ENCODE measurements at places on chromosomes 2 and 18.

- DNase-seq, result no peak
Measured at GRCh38 chr18:11040823-11041656, 108.3 kb downstream of the PIEZO2 start.

- no peak for DNase-seq
Measured at GRCh38 chr18:63552581-63552980, 10.4 kb downstream of the SERPINB12 start.

DNA sequence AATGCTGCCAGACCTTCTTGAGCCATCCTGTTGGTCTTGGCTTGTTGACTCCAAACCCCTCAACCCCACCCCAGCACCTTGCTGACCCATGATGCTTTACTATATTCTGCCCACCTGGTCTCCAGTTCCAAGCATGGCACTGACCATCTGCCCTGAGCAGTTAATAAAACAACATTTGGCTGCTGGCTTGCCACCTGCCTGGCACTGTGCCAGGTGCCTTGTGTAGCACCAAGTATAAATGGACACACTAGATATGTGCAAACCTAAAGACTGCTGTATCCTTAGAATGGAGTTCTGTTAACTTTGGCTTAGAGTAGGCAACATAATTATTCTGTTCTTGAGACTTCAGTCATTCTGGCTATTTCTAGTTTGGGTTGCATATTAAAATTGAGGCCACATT, 91.4 kb downstream of the ACSL3 start:
- no peak for DNase-seq

- no peak for DNase-seq
Measured at GRCh38 chr2:157936406-157936805, 60.3 kb upstream of the ACVR1 start.

DNA sequence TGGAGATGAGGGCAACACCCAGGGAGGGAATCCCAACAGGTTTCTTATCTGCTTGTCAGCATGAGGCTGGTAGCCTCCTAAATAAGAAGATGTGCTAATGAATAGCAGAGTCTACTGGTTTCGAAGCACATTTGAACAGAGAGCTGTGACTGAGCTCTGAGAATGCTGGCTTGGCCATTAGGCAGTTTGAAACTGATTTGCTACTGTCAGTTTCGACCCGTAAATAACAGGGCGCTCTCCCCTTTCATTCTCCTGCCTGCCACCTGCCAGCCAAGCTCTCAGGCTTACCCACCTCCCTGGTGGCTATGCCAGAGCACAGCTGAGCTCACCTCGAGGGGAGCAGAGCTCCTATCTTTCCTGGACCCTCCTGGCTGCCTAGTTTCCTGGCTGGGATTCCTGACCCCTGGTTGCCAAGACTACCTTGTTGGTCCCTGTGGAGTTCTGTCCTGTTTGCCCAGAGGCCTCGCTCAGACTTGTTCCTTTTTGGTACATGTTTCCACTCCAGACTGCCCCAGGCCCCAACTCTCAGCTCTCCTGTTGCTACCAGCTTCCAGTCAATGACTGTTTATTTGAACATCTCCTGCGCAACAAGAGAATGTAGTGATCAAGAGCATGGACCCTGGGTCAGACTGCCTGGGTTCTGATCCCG, 102.3 kb upstream of the ALPP start:
- DNase-seq, result no peak

DNA sequence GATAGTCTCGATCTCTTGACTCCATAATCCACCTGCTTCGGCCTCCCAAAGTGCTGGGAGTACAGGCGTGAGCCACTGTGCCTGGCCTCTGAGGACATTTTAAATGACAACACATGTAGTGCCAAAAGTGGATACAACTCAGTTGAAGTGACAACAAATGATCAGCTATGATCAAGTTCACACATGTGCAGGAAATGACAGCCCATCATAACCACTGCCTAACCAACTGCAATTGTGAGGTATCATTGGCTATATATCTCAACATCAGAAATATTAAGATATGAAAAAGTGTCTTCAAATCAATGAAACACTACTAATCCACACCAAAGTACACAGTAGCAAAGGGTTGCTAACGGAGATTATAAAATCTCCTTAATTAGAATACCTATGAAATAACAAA, 84.8 kb downstream of the DTNB start:
- DNase-seq, result no peak

- DNase-seq, result no peak
Measured at GRCh38 chr18:9907867-9908266, 5.9 kb upstream of the VAPA start.

GRCh38 chr2:37583867-37584266, 87.6 kb downstream of the CDC42EP3 start:
- DNase-seq, result no peak

DNA sequence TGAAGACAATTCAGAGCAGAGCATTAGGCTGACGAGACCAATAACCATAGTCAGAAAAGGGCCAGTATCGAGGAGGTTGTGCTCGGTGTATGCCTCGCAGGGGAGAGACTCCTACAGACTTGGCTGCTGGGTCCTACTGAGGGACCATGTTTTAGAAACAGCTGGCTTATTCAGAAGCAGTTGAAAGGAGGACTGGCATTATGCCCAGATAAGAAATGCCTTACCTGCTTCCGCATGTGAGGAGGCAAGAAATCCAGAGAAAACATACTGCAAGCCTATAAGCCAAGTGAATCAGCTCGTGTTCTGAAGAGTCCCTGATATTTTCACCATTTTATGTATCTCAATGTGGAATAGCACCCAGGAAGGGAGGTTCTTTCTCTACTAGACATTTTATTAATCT, 434.7 kb downstream of the GRB14 start:
- no peak for DNase-seq

DNA sequence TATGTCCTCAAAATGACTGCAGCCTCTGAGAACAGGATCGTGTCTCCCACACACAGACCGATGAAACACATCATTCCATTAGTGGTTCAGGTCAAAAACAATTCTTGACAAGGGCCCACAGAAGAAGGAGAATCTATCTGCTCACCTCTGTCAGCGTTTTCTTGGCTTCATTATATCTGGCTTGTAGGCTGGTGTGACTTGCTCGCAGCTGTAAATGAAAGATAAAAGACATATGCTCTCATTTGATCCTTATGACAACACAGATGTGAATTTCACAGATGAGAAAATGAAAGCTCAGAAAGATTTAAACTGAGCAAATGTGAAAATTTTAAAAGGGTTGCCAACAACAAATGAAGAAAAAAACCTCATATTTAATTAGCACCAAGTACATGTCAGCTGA, 61.6 kb downstream of the CCDC93 start:
- no peak for DNase-seq

DNA sequence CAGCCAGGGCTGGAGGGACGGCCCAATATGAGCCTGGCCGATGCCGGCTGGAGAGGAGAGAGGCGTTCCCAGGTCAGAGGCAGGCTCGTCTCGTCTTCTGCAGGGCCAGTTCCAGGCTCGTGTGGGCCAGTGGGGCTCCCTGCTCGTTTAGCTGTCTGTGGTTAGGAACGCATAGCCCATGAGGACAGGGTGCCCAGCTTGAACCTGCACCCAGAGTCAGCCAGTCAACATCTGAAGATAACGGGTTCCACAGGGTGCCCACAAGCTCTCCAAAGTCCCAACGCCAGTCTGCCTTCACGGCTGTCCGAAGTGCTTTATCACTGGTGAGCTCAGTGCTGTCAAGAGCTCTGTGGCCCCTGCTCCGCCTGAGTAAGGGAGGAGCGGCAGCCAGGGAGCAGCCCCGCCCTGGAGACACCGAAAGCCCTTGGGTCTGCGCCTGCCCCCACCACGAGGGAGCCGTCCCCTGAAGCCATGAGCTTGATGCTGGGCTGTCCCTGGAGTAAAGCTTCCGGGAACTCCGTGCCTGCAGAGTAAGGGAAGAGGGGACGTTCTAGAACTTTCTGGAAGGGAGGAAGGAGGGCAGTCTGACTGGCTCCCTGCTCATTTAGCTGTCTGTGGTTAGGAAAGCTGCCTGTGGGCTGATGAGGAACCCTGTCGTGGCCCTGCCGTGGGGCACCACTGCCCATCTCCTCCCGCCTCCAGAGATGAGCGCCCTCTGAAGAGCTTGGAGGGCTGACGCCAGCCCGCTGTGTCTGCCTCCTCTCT, 2.7 kb upstream of the HSBP1L1 start:
- DNase-seq, result no peak

GRCh38 chr2:234843411-234843810, 108.4 kb upstream of the SH3BP4 start:
- no peak for DNase-seq

DNA sequence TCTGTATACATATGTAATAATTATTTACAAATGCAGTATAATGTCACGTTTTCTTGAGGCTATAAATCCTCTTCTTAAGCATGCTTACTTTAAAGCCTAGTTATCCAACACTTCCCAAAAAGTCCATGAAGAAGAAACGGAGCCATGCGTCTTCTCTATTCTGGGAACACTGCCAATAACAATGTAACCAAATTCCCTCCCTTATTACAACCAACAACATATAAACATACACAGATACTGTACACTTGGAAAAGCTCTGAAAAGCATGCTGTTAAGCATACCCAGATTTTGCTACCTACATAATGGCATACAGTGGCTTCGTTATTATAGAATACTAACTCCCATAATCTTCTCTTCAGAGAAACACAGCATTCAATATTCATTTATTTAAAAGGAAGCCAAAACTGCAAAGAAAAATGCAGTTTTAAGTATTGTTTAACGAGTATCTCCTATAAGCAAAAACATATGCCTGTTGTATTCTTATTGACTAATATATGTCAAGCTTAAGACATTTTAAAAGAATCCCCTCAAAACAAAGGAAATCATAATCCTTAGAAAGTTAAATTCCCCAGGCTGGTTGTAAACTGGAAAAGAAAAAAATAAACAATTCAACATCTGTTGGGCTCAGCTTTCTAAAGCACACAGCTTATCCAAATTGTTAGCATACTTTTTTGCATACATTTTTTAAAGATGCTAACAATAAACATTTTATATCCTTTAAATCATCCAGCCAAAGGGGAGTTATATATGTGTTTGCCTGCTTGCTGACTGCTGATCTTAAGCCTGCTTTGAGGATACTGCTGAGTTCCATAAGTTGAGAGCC, 83.4 kb downstream of the SLC25A12 start:
- DNase-seq, result no peak

DNA sequence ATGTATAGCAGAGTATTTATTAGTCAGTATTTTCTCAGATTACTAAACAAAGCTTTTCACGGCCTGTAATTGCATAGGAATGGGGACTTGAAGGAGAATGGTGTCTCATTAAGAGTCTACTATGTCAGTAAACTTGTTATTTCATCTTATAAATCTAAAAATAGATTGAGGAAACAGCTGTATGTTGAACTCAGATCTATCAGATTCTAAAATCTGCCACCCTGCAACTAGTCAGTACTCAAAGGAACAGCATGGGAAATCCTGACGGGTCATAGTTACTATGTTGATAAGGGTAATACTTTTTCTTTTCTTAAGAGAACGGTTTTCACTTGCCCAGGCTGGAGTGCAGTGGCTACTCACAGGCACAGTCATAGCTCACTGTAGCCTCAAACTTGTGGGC, 70.2 kb upstream of the EMILIN2 start:
- no peak for DNase-seq

- DNase-seq, result no peak
Measured at GRCh38 chr2:210762604-210763588, 206.5 kb downstream of the CPS1 start.

- no peak for DNase-seq
Measured at GRCh38 chr2:61786876-61787275, 67.0 kb downstream of the FAM161A start.

- DNase-seq, result peak; percentile 44
Measured at GRCh38 chr2:196131949-196132925, 39.1 kb downstream of the STK17B start.

DNA sequence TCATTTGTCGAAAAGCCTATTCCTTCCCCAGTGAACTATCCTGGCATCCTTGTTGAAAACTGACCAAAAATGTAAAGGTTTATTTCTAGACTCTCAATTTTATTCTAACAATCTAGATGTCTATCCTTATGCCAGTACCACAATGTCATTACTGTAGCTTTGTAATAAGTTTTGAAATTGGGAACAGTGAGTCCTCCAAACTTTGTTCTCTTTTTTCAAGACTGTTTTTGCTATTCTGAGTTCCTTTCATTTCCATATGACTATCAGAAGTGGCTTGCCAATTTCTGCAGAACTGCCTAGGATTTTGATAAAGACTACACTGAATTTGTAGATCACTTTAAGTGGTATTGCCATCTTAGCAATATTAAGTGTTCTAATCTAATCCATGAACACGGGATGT, 9.7 kb downstream of the STARD7 start:
- no peak for DNase-seq

- no peak for DNase-seq
Measured at GRCh38 chr2:55296393-55296792, 27.4 kb upstream of the MTIF2 start.

GRCh38 chr2:40639320-40639719, 187.4 kb upstream of the SLC8A1 start:
- DNase-seq, result no peak

DNA sequence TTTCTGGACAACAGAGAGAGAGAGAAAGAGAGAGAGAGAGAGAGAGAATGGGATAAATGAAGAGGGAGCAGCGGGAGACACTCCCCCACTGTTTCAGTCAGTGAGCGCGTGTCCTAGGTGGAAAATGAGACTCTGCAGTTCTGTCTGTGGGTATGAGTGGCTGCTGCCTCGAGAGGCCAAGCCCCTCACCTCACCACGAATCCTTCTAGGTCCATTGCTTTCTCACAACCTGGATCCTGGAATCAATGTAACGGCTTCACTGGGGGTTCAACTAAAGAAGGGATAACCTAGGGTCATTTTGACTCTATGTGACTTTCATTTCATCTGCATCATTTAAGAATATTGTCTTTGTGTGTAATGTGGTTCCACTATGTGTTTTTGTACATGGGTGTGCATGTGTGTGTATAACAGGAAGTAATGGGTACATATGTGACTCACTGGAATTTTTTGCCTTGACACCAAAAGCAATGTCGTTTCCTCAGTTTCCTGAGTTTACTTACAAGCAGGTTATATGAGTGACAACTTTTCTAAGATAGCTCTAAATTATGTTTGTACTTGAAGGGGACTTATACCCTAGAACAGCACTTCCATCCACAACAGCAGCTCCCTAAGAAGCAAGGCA, 221.4 kb upstream of the TRIB2 start:
- DNase-seq, result no peak

GRCh38 chr18:50405582-50406271, 30.9 kb downstream of the SKA1 start:
- no peak for DNase-seq

GRCh38 chr2:151063271-151063670, 198.4 kb downstream of the RBM43 start:
- DNase-seq, result no peak

DNA sequence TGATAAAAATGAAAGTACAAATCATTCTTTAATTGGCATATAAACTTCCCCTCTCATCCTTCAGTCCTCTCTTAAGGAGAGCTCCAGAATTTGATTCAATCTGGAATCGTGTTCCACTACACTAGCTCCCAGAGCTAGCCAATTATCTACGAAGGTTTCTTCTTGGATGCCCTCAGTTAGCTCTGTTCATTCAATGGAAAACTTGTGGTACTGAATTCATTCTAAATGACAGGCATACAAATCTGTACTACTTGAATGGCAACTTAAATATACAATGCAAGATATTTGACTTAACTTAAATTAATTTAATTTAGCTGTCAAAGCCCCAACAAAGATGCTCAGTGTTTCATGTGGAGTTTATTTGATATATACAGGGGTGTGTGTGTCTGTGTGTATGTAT, 1474.2 kb upstream of the CELF4 start:
- no peak for DNase-seq

Data from T-helper 9 cell (primary cell).